DMS79 treated with DMSO at 0.1 percent for 48 hours (cell line): ENCODE measurements at places on chromosomes 6 and 20.

- DNase-seq, result no peak
Observed at GRCh38 chr6:4091941-4092340, 13.0 kb upstream of the FAM217A start.

DNA sequence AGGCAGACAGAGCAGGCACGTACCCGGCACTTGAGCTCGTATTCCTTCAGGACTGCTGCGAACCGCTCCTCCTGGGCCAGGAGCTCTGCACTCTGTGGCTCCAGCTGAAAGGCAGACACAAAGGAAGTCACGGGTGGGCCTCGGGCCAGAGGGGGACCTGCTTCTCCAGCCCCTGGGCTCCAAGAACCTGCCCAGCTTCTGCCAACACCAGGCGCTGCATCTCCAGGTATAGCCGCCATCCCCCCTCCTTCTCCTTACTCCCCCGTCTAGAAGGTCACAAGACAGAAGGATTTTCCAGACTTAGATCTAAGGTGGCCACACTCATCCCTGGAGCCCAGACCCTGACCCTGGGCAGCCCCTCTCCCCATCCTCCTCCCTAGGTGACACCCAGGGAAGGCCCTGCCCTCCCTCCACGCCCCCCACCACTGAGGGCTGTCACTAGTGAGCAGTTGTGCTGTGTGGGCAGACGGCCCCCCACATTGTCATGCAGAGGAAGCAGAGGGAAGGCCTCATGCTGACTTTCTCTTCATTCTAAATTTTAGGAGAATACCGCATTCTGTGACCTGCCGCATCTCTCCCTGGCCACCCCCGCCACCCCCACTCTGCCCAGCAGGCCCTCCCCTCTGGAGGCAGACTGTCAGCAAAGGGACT, 81.9 kb downstream of the GINS1 start:
- no peak for DNase-seq

DNA sequence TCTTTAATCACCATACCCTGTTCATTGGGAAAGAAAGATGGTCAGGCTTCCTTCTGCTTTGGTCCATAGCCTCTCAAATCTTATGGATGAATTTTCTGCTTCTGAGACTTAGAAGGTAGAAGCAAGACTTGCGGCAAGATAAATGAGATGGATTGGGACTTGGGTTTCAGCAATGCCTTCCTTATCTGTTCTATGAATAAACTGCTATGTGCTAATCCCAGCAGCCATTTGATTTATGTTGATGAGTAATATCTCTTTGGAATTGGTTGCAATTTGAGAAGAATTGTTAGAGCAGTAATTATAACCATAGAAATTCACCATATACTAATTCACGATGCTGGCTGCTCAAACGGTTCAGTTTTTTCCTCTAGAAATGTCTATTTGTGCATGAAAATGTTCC, 48.3 kb downstream of the TXLNB start:
- no peak for DNase-seq

DNA sequence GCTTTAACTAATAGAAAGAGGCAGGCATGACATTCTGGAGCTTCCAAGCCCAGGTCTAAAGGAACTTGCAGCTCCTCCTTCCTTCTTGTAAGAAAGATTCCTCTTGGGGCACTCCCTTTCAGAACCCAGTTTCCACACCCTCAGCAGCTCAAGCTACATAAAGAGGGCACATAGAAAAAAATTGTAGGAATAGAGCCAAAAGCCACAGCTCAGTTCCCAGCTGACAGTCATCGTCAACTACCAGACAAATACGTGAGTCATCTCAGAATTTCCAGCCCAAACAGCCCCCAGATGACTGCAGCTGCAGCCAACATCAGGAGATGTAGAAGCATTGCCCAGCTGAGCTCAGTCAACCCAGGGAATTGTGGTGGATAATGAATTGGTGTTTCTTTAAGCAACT, 349.8 kb upstream of the ARID1B start:
- no peak for DNase-seq

- DNase-seq, result no peak
Observed at GRCh38 chr20:41587523-41587922, 30.7 kb downstream of the CHD6 start.

- no peak for DNase-seq
Observed at GRCh38 chr6:106939848-106940247, 34.7 kb downstream of the CD24 start.

- DNase-seq, result no peak
Observed at GRCh38 chr20:49614338-49615050, 46.6 kb upstream of the PTGIS start.

DNA sequence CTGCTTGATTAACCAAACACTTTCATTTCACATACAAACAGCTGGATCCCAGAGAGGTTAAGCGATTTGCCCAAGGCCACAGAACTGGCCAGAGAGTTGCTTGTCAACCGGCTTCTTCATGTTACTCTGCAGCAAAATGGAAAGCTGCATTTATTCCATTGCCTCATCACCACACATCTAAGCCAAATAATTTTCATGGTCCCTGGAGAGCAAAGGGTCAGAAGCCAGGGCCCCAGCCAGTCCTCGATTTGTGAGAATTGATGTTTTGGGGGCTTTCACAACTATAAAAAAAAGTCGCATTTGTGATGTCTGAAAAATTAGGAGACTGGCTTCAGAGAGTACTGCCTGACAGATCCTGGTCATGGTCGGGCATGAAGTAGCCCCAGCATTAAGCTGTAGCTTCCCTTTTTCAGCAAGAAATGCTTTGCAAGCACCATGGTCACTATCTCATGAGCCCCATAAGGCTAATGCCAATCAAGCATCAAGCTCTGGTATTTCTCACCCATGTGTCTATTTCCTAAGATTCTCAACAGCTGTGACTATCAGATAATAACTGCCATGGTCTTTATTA, 95.8 kb downstream of the BANF2 start:
- DNase-seq, result no peak

- no peak for DNase-seq
Observed at GRCh38 chr6:133340557-133340956, 99.4 kb downstream of the EYA4 start.

GRCh38 chr20:51494241-51495110, 48.0 kb downstream of the NFATC2 start:
- DNase-seq, result no peak

GRCh38 chr6:46440641-46441040, 50.6 kb downstream of the RCAN2 start:
- no peak for DNase-seq

- peak; percentile 95 for DNase-seq
Observed at GRCh38 chr6:43113431-43114260, 37.5 kb downstream of the PTK7 start.

GRCh38 chr20:46144432-46145025, 26.4 kb downstream of the CD40 start:
- no peak for DNase-seq

- peak; percentile 67 for DNase-seq
Observed at GRCh38 chr6:1686117-1687098, 76.7 kb downstream of the FOXC1 start.

GRCh38 chr20:37669062-37669772, 24.6 kb upstream of the CTNNBL1 start:
- DNase-seq, result no peak

DNA sequence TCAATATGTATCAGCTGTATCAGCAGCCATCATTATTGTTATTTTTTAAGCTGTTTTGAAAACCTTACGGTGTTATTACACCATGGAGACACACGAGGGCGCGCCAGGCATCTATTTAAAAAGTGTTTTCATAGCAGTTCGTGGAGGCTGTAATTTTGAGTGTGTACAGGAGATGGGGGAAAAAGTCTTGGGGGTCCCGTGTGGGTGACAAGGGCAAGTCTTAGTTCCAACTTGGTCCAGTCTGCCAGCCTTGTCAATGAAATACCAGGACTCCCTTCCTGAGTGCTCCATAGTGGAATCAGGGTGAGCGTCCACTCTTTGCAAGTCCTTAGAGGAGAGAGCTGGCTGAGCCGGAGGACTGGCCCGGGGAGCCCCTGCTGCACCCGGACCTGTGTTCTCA, 43.3 kb downstream of the SLC2A10 start:
- peak; percentile 21 for DNase-seq

DNA sequence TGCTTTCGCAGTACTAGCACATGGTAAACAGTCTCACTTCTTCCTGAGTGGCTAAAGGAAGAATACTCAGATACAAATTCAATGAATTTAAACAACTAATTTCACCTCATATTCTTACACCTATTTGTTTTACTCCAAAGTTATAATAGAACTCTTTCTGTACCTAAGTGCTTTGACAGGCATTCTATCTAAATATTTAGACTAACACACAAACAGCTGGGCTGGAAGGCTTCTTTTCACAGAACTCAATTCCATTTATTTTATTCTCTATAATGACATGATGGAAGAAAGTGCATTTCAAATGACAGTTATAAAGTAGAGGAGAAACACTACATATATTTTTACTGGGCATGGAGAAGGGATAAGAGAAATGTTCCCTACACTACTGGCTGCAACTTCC, 384.9 kb upstream of the SPTLC3 start:
- no peak for DNase-seq

DNA sequence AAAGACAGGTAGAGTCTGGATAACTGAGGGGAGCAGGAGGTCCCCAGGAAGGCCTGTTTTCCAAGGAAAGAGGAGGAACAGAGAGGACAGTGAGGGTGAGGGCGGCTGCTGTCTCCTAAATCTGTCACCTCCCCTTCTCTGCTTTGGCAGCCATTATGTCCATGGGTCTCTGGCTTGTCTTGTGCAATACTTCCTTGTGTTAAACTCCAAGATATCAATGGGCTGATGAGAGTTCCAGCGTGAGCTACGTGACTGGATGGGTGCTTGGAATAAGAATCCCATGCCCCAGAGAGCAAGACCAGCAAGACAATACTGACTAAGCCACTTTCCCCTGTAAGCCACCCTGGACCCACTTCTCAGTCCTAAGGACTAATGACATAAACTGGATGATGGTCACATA, 26.3 kb upstream of the DNAAF9 start:
- DNase-seq, result no peak

- no peak for DNase-seq
Observed at GRCh38 chr6:108211671-108212070, 45.8 kb downstream of the NR2E1 start.

GRCh38 chr20:45469336-45470261, at the start of gene WFDC2:
Gene WFDC2, plus strand, starts transcription at chr20:45469753. Its CDS starts 29 bp downstream, at chr20:45469782.
- peak; percentile 23 for DNase-seq

- no peak for DNase-seq
Observed at GRCh38 chr6:14927398-14927797, 318.5 kb upstream of the JARID2 start.

DNA sequence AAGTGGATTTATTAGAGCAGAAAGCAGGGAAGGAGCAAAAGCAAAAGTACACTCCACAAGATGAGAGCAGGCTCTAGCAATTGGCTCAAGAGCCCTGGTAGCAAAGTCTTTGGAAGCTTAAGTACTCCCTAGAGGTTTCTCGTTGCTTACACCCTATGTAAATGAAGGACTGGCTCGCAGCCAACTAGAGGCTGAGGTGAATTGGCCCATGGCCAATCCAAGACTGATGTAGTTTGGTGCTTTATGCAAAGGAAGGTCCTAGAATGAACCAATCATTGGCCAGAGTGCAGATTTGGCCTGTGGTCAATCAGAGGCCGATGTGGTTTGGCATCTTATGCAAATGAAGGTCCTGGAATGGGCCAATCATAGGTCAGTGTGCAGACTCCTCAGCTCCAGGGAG, 191.3 kb upstream of the ARID1B start:
- DNase-seq, result peak; percentile 91

DNA sequence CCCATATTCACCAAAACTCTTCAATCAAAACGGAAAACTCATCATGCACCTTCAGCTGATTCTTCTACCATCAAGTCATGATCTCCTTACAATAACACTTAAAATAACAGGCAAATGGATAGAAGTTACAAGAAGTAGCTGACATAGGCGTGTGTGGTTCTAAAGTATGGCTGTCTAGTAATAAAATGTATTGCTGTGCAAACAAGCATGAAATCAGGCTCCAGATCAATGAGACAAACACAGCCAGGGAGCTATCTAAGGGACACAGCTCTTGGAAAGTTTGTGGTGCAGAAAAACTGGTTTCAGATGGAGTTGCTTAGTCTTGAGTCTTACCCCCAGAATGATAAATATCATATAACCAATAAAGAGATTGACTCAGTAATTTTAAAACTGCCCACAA, 434.8 kb upstream of the NOX3 start:
- peak; percentile 40 for DNase-seq
